ENCODE measurements at places on chromosomes 7 and 10.

GRCh38 chr7:51428217-51428887, 111.7 kb upstream of the COBL start:
- DNase-seq, result no peak

- DNase-seq, result no peak
Measured at GRCh38 chr10:26738301-26738911, 40.9 kb downstream of the PDSS1 start.

- DNase-seq, result no peak
Measured at GRCh38 chr10:62981096-62981495, 152.0 kb upstream of the NRBF2 start.

- no peak for DNase-seq
Measured at GRCh38 chr7:17144322-17144721, 154.1 kb upstream of the AHR start.
